ENCODE measurements at places on chromosomes 16 and 17.

DNA sequence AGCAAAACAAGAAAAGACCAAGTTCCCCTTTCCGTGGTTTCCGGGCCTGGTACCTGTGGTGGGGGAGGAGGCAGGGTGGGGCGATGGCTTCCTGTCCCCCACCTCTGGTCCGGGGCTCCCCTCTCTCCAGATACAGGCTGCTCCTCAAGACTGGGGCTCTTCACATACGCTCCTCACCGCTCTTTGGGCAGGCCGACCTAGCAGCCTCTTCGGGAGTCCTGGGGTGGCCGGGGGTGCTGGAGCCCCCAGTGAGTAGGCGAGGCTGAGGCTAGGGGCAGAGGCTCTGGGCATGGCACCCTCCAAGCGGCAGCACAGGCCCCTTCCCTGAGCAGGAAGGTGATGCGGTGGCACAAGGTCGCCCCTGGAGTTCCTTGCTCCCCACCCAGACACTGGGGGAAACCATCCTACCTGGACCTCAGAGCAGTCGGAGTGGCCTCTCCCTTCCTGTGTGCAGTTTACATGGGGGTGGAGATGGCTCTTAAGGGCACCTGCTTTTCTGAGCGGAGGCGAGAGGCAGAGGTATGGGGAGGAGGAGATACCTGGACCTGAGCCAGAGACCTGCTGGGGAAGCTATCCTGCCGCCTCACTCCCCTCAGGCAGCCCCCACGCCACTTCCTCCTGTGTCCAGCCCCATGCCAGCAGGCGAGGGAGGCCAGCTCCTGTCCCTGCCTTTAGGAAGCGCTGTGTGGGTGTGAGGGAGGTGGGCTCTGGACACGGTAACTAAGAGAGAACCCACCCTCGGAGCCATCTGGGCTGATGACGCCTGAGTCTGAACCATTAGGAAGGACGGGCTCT lies 891 bp downstream of the CORO1A start:
- DNase-seq: peak; percentile 88

DNA sequence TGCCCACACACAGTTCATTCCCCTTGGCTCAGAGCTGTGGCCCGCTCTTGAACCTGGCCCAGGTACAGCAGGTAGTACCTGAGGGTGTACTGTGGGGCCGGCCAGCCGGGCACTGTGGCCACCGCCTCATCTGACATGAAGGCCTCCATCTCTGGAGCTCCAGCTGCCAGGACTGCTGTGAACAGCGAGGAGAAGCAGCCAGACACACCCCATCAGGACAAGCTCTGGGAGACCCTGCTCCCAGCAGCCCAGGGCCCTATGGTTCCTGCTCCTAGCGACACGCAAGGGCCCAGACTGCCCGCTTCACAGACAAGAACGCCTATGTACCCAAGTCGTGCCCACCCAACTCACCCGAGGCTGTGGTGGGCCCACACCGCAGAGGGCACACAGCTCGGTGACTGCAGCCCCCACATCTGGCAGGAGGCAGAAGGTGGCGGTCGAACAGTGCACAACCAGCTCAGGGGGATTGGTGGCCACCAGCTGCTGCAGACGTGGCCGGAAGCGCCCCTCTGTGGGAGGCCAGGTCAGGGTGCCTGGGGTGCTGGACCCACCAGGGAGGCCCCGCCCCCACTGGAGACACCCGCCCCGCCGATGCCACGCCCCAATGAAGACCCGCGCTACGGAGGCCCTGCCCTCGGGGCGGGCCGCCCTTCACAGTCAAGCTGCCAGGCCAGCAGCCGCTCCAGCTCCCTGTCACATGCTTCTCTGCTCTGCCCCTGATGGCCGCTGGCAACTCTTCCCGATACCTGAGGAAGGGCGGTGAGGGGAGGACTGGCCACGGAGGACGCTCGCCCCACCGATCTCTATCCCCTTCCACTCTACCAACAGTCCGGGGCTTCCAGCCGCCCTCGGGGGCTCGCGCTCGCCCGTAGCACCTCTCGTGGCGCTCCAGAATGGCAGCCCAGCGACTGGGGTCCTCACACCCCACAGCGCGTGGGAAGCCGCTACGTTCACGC lies 1.1 kb upstream of the STUB1 start:
- peak; percentile 61 for DNase-seq

- DNase-seq: no peak
These were observed 8.4 kb downstream of the LRRC3C start for GRCh38 chr17:39935909-39936308.

- no peak for DNase-seq
These were observed 4.2 kb downstream of the CDRT4 start for GRCh38 chr17:15462976-15463772.

- DNase-seq: no peak
These were observed 2.6 kb downstream of the SRCIN1 start for GRCh38 chr17:38602956-38603785.

DNA sequence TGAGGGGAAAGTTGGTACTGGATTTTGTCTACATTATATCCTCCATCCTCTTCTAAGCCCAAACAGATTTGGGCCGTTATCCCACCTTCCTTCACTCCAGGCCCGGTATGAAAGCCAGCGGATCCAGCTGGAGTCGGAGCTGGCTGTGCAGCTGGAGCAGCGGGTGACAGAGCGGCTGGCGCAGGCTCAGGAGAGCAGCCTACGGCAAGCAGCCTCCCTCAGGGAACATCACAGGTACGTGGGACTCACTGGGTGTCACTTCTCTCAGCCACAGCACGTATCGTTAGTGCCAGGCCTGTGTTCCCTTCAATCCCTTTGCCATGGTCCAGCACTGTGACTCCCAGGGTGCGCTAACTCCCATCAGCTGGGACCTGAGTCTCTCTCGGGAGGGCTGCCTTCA lies 11.3 kb downstream of the CNTROB start:
- DNase-seq: no peak

DNA sequence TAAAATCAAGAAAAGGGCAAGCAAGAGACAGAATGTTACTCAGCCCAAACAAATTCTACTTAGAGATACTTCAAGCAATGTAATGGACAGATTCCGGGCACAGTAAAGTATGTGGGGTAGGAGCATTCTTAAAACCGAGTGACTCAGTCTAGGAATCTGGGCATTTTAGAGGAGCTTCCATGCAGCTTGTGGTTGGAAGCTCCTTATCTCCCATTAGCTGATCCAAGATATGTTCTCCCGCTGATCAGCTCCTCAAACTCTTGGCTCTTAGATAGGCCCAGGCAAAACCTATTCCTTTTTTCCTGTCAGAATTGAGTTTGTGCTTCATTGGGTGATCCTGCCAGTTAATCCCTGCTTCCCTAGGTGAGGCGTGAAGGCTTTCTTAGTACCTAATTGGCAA lies 303.3 kb downstream of the CEP112 start:
- DNase-seq: no peak

DNA sequence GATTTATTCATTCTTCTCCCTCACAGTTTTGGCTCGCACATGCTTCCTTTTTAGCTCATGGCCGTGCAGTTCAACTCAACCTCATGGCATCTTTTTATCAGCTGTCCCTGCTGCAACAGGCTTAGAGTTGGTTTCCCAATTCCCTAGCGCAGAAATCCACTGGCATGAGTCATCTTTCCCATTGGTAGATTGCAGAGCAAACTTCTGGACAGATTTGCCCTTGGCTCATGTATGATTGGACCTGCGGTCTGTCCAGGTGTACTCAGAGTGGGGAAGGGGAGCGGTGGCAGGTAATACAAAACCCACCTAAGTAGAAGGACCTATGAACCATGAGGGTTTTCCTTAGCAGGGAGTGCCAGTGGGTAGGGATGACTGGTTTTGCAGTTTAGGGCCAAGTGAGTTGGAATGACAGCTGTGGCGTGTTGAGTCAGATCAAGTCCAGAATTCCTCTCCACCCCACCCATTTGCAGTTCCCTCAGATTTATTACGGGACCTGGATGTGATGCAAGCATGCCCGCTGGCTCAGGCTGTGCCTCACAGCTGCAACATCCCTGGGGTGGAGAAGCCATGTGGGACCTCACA lies 584.7 kb downstream of the WWOX start:
- no peak for DNase-seq

DNA sequence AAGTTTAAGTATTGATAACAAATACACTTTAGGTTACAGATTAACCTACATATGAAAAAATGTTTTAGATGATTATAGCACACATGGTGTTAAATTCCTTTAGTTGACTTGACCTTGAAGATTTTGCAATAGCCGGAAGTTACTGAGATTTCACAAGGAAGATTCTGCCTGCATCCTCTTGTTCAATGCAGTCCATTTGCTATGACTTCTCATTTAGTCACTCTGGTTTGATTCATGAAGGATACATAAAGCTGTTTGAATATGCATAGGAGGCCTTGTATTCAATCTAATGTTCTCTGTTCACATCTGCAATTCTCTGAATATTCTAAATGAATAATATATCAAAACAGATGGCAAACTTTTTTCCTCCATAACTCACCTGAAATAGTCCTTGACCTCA lies 870.2 kb upstream of the GOT2 start:
- DNase-seq: no peak

- no peak for DNase-seq
These were observed 27.4 kb upstream of the TNRC6C start for GRCh38 chr17:77930780-77931768.

Data from activated CD8-positive, alpha-beta T cell treated with anti-CD3 and anti-CD28 coated beads for 36 hours (primary cell).